ENCODE measurements at places on chromosomes 1 and 21.

DNA sequence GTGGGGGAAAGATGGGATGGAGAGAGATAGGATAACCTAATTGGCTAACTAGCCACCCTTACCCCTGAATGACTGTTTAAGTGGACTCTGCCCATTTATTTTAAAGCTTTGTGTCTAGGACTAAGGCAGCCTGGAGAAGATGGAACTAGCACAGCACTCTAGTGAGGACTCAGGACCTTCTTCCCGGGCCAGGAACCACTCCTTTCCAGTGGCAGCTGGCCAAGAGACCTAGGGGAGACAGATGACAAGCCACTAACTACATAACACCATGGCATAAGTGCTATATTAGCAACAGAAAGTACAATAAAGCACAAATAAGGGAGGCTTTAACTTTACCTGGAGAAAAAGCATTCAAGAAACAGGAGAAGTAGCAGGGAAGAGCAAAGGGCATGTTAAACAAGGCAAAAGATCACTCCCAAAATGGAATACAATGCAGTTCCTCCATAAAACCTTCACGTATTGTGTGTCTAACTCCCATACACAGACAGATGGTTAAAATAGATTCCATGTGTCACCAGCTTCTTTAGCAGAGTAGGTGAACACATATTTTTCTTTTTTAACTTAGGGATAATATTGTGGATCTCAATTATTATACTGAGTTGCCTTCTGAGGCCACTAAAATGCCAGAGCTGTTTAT lies 20.6 kb downstream of the CLCA1 start:
- no peak for DNase-seq

GRCh38 chr1:76390456-76390855 lies 315.9 kb downstream of the ST6GALNAC3 start:
- DNase-seq = no peak

DNA sequence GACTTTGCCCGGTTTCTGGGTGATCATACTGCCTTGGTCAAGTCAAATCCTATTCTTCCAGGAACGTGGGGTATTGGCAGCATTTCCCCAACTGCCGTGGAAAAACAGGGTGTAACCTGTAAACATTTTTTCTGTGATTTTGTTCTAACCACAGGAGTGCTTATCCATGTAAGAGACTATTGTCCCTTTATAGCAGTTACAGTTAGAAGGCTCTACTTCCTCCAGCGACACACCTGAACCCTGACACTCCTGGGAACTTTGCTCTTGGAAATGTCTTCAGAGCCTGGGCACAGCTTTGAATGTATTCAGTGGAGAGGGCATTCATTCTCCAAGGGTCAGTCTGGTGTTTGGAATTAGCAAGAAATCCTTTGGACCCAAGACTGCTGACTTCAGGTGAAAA lies 26.4 kb upstream of the ARHGEF10L start:
- DNase-seq = no peak

DNA sequence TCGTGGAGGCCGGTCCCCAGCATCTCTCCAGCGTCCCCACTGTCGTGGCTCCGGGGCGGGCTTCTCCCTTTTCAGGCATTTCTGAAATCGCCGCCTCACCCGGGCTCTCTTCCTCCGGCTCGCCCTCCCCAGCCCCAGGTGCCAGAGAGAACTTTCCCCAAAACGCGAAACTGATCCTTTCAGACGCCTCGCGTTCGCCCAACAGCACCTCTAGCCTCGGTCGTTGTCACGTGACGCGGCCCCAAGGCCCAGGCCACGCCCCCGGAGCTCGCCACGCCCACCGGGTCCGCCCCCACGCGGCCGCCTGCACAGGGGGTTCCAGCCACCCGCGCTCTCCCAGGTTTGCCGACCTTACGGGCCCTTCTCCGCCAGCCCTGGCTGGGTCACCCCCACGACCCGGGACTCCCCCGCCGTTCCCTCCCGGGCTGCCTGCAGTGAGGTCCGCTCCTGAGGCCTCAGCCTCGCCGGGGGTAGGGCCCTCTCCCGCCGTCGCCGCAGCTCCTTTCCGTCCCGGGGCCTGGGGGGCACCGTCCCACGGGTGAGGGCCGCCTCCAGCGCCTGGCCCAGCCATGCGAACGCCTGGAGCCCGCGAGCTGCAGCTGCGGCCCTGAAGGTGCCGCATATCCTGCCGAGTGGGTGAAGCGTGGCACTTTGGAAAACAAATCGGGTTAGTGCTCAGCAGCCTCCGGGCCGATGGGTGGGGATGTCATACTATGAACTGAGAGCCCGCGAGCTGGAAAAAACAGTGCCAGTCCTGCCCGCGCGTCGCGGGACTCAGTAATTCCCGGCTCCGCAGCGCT lies 21.0 kb downstream of the H3-3A start:
- peak; percentile 90 for DNase-seq

DNA sequence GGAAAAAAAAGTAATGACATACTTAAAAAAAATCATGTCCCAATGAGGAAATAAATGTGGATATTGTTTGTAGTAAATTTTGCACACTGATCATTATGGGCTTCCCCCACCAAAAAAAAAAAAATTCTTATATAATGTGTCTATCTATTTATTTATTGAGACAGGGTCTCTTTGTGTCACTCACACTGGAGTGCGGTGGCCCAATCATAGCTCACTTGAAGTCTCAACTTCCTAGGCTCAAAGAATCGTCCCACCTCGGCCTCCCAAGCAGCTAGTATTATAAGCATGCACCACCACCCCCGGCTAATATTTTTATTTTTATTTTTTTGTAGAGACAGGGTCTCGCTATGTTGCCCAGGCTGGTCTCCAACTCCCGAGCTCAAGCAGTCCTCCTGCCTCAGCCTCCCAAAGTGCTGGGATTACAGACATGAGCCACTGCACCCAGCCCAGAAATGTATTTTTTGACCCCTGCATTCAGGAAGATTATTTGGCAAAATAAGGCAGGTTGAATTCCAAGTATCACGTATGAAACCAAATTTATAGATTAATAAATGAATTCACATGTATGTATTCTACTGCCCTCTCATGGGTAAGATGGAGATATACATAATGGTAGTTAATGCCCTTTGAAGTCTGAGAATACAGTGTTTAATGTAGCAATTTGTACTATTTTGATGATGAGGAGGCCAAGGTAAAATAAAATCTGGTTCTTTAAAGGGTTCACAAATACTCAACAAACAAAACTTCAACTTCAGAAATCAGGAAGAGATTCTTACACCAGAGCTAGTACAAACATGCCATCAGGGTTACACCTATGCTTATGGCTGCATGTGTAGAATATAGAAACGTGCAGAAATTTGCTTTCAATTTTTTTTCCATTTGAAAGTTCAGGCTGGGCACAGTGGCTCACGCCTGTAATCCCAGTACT lies 1.4 kb upstream of the DENND2C start:
- no peak for DNase-seq

Data from activated T-cell treated with anti-CD3 and anti-CD28 coated beads for 48 hours (primary cell).